ENCODE measurements at places on chromosomes 5 and 9. TPM values are rescaled to one million over a fixed set of nuclear protein-coding genes. Genes with fewer than 3 reads are reported as not detected.

Gene GMCL2
- total RNA-seq, result under 0.01 TPM

Gene PCDHA9
- not detected for total RNA-seq

Gene FOXD4L3
- total RNA-seq, result 0.94 TPM

Gene SPTLC1
- total RNA-seq, result 49.4 TPM

Gene TMEM252
- total RNA-seq, result not detected

Gene RMRP
- total RNA-seq, result 22,838 TPM

Gene DNAH5
- 0.24 TPM for total RNA-seq

Gene SLC2A8
- 3.6 TPM for total RNA-seq

Gene TRAPPC13
- 33.9 TPM for total RNA-seq

Gene GGTA1
- total RNA-seq, result 7.9 TPM

Gene TBC1D9B
- 13.9 TPM for total RNA-seq

Gene MBLAC2
- total RNA-seq, result 3.0 TPM

Gene HEMGN
- total RNA-seq, result 16.9 TPM

Gene LEAP2
- 1.5 TPM for total RNA-seq

Gene IRX2
- 0.38 TPM for total RNA-seq

Gene TAF11L8
- total RNA-seq, result not detected

Gene RAB3C
- 0.19 TPM for total RNA-seq

Gene OR13C9
- not detected for total RNA-seq

Gene NUTM2F
- total RNA-seq, result not detected

Gene ANKRD18B
- 1.0 TPM for total RNA-seq

Gene PCA3
- 0.09 TPM for total RNA-seq

Gene PDZD2
- 4.4 TPM for total RNA-seq

Gene PCDHGB6
- 0.61 TPM for total RNA-seq

Gene SPATA31A7
- not detected for total RNA-seq

Gene TPD52L3
- not detected for total RNA-seq

Gene PCDHA11
- total RNA-seq, result 0.05 TPM

Gene ACTBL2
- total RNA-seq, result not detected

Gene IFNB1
- 0.05 TPM for total RNA-seq

Gene DMRT2
- 19.0 TPM for total RNA-seq

Gene CAMK4
- 107 TPM for total RNA-seq

Gene NADK2
- total RNA-seq, result 16.8 TPM

Gene TRIM36
- total RNA-seq, result 1.8 TPM

Gene VCAN
- total RNA-seq, result 15.0 TPM

Gene NPR3
- 4.9 TPM for total RNA-seq

Gene NDUFB6
- total RNA-seq, result 58.2 TPM

Gene CDC20B
- 0.19 TPM for total RNA-seq

Gene GFI1B
- total RNA-seq, result 0.61 TPM

Gene PDCD1LG2
- 8.2 TPM for total RNA-seq

Gene RAI14
- total RNA-seq, result 10.4 TPM

Gene ANKRD34B
- 0.05 TPM for total RNA-seq

Gene AGXT2
- total RNA-seq, result not detected

Gene LRRC19
- not detected for total RNA-seq

Gene CDKN2A
- 1.6 TPM for total RNA-seq

Gene COL23A1
- total RNA-seq, result 1.5 TPM

Gene SLC34A1
- 0.05 TPM for total RNA-seq

Gene TEX48
- total RNA-seq, result not detected

Gene TLR4
- 8.5 TPM for total RNA-seq

Gene CRB2
- total RNA-seq, result 0.61 TPM

Gene FBXW5
- 101 TPM for total RNA-seq

Gene PCDHB8
- total RNA-seq, result 0.05 TPM

Gene NUDT2
- total RNA-seq, result 20.3 TPM

Gene MLANA
- not detected for total RNA-seq

Gene OR1J2
- total RNA-seq, result not detected

Gene TMEM174
- not detected for total RNA-seq

Data from thymus (tissue), 14 donors.